IMR-90 (cell line): ENCODE measurements at places on chromosomes 5 and 9. TPM values are rescaled to one million over a fixed set of nuclear protein-coding genes. Genes with fewer than 3 reads are reported as not detected.

GRCh38 chr5:155064580-155064979 is 51.0 kb downstream of the KIF4B start:
- H3K27ac ChIP-seq: no peak overlapping the region
- no peaks in the 10 kb centered on the region for H3K27me3 ChIP-seq
- no peaks in the 10 kb centered on the region for H3K36me3 ChIP-seq
- no peaks in the 10 kb centered on the region for H3K4me1 ChIP-seq
- H3K4me3 ChIP-seq: no peak overlapping the region
- DNase-seq: no peak

DNA sequence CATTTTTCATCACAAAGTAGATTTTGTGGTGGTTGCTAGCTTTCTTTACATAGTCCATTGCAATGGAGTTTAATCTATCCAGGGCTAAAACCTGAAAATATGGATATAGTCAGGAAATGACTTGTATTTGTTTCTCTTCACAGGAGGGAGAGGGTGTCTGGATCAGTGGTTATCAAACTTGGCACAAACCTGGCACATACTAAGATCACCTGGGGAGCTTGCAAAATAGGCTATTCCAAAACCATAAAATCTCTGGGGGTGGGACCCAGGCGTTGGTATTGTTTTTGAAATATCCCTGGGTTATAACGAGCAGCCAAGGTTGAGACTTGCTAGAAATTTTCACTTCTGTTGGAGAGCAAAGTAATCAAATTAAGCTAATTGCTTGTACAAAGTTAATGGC is 179.9 kb downstream of the PCSK1 start:
- no peaks in the 10 kb centered on the region for H3K27me3 ChIP-seq
- H3K36me3 ChIP-seq: no peaks in the 10 kb centered on the region
- peaks cover 15% of the 10 kb centered on the region for H3K4me1 ChIP-seq
- H3K4me3 ChIP-seq: no peak overlapping the region
- no peak for DNase-seq

DNA sequence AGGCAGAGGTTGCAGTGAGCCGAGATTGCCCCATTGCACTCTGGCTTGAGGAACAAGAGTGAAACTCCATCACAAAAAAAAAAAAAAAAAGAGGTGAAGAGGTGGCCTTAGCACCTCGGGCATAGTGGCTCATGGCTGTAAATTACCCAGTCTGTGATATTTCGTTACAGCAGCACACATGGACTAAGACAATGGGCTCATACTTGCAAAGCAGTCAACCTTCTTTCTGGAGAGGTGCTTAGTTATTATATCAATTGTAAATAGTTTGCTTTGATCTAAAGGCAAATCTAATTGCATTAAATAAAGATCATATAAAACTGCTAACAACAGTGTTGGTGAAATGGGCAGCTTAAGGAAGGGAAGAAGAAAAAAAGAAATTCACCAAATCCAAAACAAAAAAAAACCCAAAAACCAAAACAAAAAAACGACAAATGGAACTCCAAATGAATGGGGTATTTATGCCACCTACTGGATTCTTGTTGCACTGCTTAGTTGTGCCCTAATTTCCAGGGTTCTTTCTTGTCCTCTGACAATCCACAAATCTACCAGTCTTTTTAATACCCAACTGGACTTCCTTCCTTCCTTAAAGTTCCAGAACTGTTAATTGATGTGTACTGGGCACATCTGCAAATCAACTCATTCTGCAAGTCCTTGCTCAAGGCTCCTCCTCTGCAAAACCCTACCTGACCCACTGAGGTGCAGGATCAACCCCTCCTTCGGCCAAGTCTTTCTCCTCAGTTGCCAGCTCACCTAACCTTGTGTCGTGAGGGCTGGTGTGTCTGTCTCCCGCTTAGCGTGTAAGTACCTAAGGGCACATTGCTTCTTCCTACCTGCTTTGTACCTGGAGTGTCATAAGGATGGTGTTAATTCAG is 35.0 kb upstream of the DMRT1 start:
- H3K36me3 ChIP-seq: no peaks in the 10 kb centered on the region
- DNase-seq: peak; percentile 51
- H3K27ac ChIP-seq: no peak overlapping the region
- no peaks in the 10 kb centered on the region for H3K27me3 ChIP-seq
- H3K4me1 ChIP-seq: peaks cover 8% of the 10 kb centered on the region

GRCh38 chr9:94713436-94714215 is 12.9 kb upstream of the AOPEP start:
- peaks cover 11% of the 10 kb centered on the region for H3K27me3 ChIP-seq
- H3K4me3 ChIP-seq: no peak overlapping the region
- H3K4me1 ChIP-seq: no peaks in the 10 kb centered on the region
- no peaks in the 10 kb centered on the region for H3K36me3 ChIP-seq
- DNase-seq: no peak

The IFNE gene
- 0.96 and 1.4 TPM in 2 replicates for polyA plus RNA-seq

The HAPLN1 gene
- 0.06 and 0.07 TPM in 2 replicates for polyA plus RNA-seq
